ENCODE measurements at places on chromosomes 4 and X.

DNA sequence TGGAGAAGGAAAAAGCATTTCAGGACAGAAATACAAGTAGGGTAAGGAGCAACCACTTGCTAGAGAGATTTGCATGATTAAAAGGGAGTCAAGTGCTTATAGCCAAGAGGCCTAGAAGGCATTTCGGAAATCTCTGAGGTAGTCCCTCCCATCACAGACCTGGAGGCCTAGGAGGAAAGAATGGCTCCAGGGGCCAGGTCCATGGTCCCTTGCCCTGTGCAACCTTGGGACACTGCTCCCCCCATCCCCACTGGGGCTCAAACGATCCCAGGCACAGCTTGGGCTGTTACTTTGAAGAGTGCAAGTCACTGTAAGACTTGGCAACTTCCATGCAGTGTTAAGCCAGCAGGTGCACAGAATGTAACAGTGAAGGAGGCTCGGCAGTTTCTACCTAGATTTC lies 51.2 kb upstream of the FBXW7 start:
- DNase-seq: no peak

DNA sequence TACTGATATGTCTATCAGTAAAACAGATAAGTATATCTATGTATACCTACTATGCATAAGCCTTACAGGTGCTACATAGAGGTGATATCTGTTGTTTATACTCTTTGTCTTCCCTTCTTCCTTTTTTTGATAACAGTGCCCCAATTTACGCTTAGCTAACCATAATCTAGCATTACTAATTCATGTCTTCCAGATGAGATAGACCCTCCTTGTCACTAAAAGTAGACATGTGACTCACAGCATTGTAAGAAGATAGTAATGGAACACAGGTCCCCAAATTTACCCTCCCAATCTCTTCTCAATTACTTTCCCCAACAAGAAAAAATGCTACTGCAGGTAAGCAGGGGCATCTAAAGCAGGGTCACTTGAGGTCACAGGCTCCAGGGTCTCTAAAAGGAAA lies 7.9 kb upstream of the NFKB1 start:
- no peak for DNase-seq

- no peak for DNase-seq
Measured at GRCh38 chr4:40122941-40123340, 66.3 kb downstream of the N4BP2 start.

DNA sequence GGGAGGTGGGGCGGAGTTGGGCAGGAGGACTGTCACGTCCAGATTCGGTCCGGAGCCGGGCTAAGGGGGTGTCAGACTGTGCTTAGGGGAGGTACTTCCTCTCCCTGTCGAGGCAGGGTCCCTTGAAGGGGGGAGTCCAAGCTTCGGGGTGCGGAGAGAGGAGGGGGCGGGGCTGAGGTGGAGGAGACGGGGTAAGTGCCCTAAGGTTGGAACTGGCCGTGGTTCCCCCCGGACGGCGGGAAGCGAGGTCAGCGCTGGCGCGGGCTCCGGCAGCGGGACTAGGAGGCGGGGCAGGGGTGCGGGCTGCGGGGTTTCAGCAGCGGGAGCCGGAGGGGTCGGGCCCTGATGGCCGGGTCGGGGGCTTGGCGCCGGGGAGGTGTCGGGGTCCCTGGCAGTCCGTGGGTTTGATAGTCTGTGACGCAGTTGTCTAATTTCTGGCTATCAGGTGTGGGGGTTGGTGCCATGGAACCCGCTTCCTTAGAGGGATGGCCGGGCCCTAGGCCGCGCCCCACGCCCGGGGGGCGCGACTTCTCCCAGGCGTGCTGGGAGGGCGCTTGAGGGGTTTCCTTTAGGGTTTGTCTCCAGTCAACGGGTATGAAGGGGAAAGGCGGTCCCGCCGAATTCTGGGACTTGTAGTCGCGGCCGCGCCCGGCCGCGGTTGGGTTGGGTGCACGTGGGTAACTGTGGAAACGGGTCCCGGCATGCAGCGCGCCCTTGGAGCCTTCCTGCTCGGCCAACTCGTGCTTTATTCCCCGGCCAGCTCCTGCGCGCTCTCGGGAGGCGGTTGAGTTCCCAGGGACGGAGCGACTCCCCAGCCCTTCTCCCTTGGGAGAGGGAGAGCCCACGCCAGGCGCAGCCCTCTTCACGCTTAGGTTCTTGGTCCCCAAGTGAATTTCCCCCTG lies 1.5 kb downstream of the DCUN1D4 start:
- DNase-seq: peak; percentile 96

- no peak for DNase-seq
Measured at GRCh38 chrX:42098900-42099299, 175.5 kb upstream of the CASK start.

- DNase-seq: no peak
Measured at GRCh38 chr4:13455411-13455810, 28.7 kb downstream of the RAB28 start.

GRCh38 chrX:122788216-122788615 lies 395.9 kb upstream of the GRIA3 start:
- DNase-seq: no peak

DNA sequence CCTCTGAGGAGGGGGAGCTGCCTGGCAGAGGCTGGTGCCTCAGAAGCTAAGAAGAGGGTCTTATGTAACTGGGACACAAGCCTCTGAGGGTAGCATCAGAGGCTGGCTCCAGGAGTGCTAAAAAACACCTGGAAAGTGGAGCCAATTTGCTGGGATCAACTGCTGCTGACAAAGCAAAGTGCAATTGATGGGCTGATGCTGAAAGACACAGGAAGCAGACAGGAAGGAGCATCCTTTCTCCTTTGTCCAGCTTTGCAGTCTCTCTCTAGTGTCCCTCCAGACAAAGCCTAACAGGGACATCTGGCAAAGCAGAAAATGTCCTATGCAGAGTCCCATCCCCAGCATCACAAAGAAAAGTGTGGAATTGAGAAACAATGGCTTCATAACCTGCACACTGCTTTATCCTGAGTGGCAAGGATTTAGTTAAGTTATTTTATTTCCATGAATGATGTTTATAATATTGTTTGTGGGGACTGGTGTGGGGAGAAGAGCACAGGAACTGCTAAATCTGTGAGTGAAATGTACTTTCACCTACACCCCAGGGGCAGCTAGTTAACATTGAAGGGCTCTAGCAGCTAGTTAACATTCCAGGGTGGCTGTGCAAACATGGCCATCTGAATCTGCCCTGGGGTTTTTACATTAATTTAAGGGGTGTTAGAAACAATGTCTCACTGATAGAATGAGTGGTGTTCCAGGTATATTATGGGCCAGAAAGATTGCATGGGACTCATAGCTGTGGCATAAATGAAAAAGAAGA lies 25.6 kb upstream of the MBTPS2 start:
- DNase-seq: no peak

DNA sequence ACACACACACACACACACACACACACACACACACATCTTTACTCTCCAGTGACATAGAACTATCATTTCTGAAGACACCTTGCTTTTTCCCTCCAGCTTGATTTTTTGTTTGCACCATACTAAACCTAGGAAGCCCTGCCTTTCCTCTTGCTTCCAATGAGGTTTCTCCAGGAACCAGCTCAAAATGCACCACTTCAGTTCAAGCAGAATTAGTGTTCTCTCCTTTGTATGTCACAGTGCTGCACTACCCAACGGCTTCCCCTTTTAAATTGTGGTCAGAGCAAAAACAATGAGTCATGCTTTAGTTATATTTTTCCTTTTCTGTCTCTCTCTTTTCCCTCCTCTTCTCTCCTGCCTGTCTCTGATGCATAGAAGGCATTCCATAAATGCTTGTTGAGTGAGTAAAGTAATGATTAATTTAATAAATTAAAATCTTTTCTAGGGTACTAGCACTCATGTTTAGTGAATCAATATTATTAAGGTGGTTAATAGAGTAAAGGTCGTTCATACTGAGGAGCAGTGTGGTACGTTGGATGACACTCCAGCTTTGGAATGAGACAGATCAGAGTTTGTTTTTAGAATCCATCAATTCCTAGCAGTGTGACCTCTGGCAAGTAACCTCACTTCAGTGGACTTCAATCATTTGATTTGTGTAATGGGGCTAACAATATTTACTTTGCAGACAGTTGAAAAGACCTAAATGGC lies 5.9 kb downstream of the RTL3 start:
- DNase-seq: no peak
